ENCODE measurements at places on chromosomes 3 and 15.

GRCh38 chr3:187830181-187830580 lies 84.9 kb upstream of the BCL6 start:
- DNase-seq: no peak

DNA sequence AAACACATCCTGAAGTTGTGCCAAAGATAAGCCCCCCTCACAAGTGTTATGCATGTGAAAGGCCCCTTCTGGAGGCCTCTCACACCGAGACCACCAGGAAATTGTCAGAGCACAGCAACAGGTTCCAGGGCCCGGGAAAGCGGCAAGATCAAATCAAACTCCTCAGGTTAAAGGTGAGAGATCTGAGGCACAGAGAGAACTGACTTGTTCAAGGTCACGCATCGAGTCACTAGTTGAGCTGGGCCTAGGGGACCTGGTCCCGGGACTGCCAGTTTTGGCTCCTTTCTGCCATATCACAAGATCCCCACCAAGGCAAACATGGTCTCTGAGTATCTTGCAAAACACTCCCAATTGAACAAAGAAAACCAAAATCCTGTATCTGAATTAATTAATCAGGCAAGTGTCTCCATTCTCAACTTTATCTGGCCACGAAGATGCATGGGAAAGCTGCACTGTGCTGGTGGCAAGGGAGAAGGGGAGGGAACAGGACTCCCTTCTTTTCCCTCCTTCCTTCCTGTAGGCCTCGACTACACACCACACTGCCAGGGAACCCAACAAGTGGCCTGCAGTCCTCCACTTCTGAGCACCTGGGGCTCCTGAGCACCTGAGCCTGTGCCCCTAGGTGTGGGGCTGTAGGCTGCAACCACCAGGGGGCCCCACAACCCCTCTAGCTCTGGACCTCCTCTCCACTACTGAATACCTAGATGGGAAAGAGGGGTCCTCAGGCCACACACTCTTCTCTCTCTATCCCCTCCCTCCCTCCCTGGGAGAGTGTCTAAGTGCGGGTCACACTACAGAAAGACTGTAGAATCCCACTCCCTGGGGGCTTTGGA lies 37.3 kb downstream of the ANP32A start:
- DNase-seq: no peak

DNA sequence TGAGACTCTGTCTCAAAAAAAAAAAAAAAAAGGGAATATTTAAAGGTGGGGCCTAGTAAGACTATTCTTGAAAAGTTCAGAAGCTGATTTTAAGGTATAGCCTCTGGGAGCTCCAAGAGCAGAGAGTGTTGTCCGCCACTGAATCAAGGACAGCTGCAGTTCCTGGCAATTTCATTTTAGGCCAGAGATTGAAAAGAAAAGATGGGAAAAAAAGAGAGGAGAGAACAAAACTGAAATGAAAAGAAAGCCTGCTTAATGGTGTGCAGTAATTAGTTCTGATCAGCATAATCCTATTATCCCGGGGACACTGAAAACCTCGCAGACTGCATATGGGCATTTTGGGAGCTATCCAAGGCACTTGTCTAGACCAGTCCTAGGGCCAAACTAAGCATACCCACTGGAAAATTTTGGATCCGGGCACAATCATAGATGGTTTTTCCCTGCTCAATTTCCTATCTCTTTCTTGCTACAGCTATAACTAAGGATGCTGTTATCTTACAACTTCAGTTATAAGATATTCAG lies 43.2 kb downstream of the EHHADH start:
- no peak for DNase-seq

- no peak for DNase-seq
Measured at GRCh38 chr3:171328419-171329082, 131.7 kb downstream of the TNIK start.

DNA sequence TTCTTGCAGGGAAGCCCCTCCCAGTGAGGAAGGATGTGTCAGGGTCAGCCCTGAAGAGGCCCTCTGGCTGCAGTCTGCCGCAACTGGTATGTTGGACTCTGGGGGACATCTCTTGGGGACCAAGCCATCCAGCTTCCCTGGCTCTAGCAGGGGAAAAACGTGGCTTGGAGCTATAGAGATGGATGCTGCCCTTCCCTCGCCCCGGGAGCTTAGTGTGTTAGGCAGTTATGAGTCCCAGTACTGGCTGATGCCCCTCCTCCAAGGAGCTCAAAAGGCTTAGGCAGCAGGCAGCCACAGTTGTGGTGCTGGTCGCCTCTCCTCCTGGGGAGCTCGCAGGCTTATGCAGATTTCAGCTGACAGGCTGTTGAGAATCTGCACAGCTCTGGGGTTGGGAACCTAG lies 353.1 kb upstream of the GBE1 start:
- DNase-seq: no peak

DNA sequence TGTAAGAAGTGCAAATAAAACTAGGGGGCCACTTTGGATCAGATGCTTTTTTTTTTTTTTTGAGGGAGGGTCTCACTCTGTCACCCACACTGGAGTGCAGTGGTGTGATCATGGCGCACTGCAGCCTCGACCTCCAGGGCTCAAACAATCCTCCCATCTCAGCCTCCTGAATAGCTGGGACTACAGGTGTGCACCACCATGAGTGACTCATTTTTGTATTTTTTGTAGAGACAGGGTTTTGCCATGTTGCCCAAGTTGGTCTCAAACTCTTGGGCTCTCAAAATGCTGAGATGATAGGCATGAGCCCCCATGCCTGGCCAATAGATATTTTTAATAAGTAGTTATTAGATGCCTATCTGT lies 20.8 kb downstream of the CCR1 start:
- no peak for DNase-seq

DNA sequence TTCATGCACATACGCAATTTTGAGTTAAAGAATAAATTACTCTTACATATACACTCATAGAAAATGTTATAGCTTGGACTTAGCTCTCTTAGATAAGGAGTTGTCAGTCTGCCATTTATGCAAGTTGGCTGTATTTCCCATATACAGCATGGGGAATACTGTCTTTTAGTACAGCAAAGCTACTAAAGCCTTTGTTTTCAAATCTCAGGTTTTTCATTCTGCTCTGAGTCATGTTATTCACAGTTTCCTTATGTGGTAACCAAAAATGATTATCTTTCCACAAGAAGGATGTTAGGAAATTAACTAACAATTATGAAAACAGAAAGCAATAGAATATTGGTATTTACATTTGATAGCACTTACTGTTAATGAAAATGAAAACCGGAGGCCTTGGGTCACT lies 4.3 kb upstream of the TIPARP start:
- no peak for DNase-seq

- DNase-seq: no peak
Measured at GRCh38 chr3:86413645-86414044, 577.3 kb downstream of the VGLL3 start.

- DNase-seq: no peak
Measured at GRCh38 chr15:63313825-63314224, 36.4 kb downstream of the APH1B start.

DNA sequence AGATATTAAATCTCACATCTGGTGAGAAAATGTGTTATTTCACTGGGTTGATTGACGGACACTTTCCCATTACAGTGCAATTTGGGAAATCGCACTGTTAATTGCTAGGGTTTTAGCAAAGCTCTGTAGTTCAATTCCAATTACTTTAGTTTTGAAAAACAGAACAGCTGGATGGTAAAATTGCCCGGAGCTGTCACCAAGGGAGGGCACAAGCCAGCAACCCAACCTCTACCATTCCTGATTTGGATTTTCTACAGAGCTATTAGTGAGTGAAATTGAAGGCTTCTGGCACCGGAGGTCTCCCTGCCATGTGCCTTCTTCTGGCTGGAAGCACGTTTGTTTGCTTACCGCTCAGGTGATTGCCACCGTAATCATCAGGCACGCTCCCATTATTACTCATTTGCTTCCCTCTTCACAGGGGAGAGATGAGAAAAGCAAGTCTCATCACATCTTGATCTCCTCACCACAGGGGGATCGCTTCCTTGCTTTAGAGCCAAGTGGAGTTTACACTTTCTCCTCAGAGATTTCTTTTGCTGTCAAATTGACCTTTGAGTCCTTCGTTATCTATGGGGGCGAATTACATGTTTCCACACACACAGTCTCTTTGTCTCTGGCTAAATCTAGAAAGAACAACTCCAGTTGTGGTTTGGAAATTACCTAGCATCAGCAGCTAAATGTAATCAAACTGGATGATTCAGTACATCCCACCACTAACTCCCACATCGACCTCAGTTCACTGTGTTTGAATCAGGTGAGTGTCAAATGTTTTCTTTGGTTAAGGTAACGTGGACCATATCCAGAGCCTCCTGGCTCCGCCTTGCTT lies 421.7 kb upstream of the GOLIM4 start:
- DNase-seq: no peak

DNA sequence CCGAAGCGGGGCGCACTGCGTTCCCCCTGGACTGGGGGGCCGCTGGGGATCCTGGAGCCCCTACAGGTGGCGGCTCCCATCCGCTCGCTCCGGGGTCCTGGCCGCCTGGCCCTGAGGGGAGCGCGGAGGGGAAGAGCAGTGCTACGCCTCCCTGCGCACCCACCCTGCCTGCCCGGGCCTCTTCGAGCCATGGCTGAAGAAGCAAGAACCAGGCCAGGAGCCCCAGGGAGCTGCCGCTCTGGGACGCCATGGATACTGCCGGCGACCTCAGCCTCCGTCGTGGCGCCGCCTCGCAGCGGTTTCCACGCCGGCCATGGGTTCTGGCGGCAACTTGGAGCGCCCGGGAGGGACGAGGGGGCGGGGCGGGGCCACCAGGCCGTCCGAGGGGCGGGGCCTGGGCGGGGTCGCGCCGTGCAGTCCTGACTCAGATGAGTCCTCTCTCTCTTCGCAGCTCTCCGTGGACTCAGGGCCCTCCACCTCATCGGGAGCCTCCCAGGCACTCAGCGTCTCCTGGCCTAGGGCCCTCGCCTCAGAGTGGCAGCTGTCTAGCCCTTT lies 50.9 kb downstream of the MYL3 start:
- DNase-seq: no peak

GRCh38 chr3:52014613-52015012 lies 18.9 kb upstream of the RPL29 start:
- no peak for DNase-seq

DNA sequence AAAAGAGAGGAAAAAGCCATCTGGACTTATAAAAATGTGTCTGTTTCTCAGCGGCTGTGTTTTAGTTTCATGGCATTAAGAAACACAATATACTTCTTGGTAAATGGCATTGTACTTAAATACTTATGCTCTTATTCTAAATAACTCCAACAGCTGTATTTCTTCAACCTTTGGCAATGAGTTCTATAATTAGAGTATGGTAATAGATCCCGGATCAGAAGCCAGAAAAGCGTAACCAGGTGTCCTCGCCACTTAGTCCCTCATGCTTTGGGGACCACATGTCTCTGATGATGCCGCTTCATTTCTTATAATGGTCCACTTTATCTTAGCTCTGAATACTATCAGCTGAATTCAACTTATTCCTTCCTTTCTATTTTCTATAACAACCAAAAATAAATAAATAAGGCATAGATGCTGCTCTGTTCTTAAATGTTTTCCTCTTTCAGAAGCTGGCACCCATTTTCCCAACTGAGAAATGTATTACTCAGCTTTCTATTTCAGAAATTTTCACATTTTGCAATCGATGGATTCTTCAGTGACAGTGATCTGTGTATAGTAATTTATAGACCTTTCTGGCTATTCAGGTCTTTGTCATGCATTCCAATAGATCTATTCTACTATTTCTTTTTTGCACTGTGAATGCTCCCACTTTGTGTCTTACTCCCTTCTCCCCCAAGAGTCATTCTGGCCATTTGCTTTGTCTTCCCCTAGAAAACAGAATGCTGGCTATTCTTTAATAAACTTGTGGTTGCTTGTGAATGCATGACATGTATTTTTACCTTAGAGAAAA lies 87.6 kb upstream of the KBTBD8 start:
- no peak for DNase-seq

GRCh38 chr3:43061101-43061895 lies 44.6 kb downstream of the POMGNT2 start:
- no peak for DNase-seq

DNA sequence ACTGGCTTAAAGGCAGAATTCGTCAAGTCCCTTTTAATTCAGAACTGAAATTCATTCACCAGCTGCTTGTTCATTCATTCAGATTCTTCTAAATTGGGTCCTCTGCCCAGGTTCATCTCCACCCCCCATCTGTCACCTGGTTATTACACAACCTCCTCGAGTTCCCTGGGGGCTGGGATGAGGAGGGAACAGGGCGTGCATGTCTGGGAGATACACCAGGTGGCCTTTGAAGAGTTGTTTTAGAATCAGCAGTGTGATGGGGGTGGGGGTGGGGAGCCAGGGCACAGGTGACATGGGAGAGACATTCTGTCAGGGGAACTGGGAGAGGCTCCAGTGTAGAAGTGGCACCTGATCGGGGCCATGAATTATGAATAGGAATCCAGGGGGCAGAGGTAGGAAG lies 8.2 kb downstream of the SNX33 start:
- DNase-seq: no peak

DNA sequence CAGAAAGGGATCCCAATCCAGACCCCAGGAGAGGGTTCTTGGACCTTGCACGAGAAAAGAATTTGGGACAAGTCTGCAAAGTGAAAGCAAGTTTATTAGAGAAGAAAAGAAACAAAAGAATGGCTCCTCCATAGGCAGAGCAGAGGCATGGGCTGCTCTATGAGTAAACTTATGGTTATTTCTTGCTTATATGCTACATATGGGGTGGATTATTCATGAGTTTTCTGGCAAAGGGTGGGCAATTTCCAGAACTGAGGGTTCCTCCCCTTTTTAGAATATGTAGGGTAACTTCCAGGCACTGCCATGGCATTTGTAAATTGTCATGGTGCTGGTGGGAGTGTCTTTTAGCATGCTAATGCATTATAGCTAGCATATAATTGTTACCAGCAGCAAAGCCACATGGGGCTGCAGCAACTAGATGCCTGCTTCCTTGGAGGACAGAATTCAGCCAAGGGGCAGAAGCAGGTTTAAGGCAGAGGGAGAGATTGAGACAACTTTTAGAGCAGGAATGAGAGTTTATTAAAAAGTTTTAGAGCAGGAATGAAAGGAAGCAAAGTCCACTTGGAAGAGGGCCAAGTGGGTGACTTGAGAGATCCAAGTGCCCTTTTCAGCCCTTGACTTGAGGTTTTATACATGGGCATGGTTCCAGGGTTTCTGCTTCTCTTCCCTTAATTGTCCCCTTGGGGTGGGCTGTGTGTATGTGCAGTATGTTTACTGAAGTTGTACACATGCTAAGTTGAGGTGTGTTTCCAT lies 41.3 kb downstream of the METTL6 start:
- no peak for DNase-seq

DNA sequence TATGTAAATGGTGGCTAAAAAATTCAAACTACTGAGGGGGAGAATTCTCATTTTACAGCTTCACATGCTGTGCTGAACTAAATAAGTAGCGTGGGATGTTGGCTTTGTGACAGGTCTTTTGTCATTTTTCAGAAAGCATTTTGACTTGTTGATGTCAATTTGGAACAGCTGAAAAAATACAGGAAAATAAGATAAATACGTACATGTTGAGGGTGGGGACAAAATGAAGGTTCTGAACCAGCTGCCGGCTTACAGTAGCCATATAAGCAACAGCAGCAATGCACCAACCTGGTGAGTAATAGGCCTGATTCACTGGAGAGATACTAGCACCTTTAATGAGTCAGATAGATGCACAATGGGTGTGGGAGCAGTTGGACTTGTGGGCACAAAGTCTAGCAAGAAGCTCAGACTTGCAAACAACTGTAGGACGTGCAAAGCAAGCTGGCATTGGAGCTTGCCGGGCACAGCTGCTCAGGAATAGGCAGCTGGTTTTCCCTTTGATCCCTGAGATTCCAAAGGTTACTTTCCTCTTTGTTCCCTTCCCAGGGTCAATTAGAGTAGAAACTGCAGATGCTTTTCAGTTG lies 12.9 kb downstream of the B3GNT5 start:
- DNase-seq: no peak

- peak; percentile 84 for DNase-seq
Measured at GRCh38 chr3:11288786-11289637, 16.8 kb downstream of the ATG7 start.

GRCh38 chr15:38438031-38438986 lies 15.6 kb upstream of the FAM98B start:
- DNase-seq: no peak

Data from GM04503 (cell line).